ENCODE measurements at places on chromosomes 16 and 17.

DNA sequence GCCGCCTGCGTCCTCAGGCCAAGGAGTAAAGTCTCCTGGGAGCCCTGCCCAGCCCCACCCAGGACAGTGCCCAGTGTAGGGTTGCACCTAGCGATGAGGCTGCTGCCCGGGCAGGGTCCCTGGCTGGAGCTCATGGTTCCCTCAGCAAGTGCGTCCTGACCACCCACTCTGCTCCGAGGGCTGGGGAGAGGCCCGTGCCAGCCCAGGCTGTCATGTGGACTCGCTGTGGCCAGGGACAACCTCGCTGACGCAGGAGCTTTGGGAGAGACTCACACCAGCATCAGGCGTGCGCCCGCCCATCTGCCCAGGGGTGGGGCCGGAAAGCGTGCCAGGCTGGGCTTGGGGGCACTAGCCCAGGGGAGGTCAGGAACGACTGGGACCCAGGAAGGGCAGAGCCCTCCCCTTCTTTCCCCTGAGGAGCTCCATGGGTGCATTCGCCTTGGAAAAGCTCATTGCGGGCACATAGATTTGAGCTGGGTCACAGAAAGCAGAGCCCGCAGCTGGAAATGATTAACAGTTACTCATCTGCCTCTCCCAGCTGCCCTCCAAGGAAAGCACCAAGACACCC is 19.7 kb downstream of the DPEP1 start:
- peak; percentile 59 for DNase-seq

DNA sequence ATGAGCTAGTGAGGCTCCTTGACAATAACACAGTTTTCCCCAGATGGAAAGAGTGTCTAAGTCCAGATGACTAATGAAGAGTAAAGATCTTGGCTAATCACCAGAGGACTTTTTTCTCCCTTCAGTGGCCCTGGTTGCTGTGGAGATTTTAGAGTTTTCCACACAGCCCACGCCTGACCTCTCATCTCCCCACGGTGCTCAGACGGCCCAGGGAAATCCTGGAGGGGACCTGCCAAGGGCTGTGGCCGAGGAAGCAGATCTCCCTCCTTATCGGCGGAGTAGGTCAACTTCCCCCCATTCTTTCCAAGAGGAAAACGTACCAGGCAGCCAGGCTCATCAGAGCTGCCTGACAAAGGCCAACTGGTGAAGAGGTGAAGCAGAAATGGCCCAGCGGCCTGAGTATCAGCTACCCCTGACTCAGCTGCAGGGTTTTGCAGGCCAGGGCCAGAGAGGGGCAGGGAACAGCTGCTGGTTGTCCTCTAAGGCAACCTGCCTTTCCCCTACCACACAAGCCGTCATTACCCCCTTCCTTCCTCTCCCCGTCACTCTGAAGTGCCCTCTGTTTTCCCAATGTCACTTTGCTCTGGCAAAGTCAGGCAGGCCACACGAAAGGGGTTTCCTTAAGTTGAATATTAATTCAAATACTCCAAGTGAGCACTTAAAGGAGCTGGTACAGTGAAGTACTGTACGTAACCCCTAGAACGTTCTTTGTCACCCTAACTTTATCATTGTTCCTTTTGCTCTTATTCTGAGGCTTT is 140.2 kb upstream of the ADAMTS18 start:
- DNase-seq, result peak; percentile 66

GRCh38 chr17:81371910-81372760 is 23.1 kb upstream of the BAHCC1 start:
- DNase-seq, result peak; percentile 50

DNA sequence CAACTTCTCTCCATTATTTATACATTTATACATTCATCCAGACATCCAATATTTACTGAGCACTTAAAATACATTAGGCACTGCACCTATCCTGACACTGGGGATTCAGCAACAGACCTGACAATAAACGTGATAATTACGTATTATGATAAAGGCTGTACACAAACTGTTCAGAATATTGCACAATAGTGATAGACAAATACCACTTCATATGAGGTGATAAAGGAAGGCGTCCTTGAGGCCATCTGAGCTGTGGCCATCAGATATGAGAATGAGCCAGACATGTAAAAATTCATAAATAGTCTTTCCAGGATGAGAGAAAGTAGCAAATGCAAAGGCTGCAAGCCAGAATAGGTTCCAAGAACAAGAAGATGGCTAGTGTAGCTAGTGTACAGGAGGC is 8.6 kb downstream of the USP32 start:
- DNase-seq, result no peak

- no peak for DNase-seq
Observed at GRCh38 chr16:67697422-67698185, 21.5 kb downstream of the GFOD2 start.

DNA sequence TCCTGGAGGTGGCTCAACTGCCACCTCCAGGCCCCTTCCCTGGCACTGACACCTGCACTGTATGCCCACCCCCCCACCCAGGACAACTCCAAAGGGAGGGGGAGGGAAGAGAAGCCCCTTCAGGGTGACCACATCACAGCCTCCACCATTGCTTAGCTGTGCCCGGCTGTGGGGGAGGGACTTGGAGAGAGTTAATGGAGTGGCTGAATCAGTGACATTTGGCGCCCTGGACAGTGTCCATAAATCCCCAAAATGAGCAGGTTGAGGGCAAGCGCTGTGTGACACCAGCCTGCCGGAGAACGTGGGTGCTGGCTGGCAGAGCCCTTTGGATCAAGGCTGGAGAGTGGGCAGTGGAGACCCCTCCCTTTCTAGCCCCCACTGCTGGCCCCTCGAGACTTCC is 883 bp downstream of the USH1G start:
- no peak for DNase-seq

DNA sequence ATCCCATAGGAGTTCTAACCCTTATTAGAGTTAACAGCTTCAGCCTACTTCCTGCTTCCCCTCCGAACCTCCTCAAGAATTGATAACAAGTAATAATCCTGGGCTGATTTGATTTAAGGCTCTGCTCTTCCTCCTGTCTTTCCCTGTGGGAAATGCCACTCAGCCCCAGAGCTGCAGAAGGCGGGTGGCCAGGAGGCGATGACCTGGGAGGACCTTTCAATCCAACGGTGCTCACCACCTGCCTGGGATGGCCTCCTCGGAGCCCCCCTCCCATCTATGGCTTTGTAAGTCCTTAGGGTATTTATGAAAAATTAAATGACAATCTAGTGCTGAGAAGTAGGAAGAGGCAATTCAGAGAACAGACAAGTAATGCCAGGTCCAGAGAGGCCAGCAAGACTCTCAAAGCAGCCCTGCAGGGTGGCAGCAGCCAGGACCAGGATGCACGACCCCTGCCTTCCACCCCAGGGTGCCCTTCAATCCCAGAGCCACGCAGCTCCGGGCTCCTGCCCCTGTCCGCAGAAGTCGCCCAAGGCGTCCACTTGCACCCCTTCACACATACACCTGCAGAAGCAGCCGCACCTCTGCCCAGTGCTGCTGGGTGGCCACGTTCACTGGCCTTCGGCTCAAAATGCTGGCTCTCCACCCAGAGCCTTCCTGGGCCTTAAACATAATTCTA is 34.3 kb downstream of the ABR start:
- no peak for DNase-seq

DNA sequence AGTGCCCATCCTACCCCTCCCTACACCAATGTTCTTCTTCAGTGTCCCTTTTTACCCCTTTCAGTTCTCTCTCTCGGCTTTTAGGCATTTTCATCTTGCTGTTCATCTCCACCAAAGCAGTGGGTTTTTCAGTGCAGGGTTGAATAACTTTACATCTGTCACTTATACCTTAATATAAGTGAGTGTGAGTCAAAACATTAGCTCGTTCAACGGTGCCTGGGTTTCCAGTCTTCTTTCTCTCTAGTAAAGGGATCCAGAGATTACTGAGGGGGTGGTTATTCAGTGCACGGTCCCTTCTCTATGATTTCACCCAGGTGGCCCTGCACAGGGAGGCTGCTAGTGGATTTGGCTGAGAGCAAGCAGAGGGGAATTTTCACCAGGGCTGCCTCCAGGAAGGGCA is 210.6 kb upstream of the CDH5 start:
- DNase-seq, result no peak

DNA sequence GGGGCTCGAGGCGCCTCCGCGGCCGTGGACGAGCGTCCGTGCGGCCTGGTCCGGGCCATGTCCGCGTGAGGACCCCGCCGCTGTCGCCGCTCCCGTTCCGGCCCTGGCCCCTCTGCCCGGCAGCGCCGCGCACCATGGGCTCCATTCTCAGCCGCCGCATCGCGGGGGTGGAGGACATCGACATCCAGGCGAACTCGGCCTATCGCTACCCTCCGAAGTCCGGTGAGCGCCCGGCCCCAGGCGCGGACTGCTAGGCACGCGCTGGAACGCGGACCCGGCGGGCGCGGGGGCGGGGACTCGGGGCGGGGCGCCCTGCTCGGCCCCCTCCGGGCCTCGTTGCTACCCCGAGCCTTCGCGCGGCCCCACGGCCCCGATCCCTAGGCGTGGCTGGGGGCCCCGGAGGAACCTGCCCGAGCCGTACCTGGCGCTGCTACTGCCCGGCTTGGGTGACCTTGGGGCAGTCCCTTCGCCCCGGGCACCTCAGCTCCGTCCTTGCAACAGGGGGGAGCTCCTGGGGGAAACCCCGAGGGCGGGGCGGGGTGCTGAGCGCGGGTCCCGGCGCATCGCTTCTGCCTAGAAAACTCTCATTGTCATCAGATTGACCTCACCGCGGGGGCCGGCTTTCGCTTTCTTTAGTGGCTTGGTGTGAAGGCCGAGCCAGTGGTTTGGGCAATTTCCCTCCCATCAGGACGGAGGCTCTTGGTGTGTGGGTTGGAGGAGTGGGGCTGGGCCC is 367 bp downstream of the MGRN1 start:
- DNase-seq, result peak; percentile 66

DNA sequence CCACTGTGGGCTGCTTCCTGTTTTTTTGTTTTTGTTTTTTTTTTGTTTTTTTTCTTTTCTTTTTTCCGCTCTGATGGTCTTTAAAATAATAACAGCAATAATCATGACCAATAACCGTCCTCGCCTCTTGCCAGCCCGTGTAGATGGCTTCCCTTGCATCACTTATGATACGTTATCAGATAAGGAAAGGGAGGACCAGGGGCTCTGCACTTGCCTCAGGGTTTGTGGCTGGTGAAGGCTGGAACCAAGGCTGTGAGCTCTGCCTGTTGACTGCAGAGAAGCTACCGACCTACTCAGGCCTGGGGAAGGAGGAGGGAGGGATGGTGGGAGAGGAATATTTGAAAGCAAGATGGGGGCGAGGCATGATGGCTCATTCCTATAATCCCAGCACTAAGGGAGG is 114.0 kb upstream of the SDK2 start:
- no peak for DNase-seq

DNA sequence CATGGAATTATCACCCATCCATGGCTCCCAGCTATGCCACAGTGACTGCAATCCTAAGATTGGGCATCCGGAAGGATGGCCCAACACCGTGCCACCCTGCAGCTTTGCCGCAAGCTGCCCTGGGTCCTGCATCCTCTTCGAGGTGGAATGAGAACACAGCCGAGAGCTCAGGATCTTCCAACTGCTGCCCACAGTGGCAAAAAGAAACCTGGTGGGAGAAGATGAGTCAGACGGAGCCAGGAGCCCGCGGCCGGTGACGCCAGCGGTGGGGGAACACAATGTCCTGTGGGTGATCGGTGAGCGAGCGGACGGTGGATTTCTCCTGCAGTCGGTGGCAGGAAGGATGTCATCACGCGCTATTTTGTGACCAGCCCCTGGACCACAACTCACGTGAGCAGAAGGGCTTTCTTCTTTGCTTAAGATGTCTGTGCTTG is 20.1 kb downstream of the CD7 start:
- peak; percentile 56 for DNase-seq

- DNase-seq, result no peak
Observed at GRCh38 chr17:1447052-1447451, 9.0 kb downstream of the CRK start.

GRCh38 chr16:89442588-89442987 is 47.8 kb downstream of the ANKRD11 start:
- DNase-seq, result no peak

DNA sequence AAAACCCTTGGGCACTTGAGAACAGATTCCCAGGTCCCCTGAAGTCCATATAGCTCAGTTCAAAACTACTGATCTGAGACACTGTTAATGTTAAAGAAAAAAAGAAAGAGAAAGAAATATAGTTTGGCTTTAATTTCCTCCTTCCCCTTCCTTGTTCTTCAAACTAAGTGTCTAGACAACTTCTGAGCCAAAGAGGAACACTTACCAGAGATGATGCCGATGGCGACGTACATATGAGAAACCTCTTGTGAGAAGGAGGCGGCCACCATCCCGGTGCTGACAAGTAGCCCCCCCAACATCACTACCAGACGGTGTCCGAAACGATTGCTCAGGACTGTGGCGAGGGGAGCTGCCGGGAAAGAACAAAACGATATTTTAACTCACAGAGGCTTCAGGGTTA is 17.2 kb downstream of the SLC16A6 start:
- no peak for DNase-seq

- DNase-seq, result peak; percentile 21
Observed at GRCh38 chr17:50329716-50330115, 16.2 kb upstream of the XYLT2 start.

- peak; percentile 81 for DNase-seq
Observed at GRCh38 chr17:69246726-69247375, 18.2 kb upstream of the ABCA10 start.

DNA sequence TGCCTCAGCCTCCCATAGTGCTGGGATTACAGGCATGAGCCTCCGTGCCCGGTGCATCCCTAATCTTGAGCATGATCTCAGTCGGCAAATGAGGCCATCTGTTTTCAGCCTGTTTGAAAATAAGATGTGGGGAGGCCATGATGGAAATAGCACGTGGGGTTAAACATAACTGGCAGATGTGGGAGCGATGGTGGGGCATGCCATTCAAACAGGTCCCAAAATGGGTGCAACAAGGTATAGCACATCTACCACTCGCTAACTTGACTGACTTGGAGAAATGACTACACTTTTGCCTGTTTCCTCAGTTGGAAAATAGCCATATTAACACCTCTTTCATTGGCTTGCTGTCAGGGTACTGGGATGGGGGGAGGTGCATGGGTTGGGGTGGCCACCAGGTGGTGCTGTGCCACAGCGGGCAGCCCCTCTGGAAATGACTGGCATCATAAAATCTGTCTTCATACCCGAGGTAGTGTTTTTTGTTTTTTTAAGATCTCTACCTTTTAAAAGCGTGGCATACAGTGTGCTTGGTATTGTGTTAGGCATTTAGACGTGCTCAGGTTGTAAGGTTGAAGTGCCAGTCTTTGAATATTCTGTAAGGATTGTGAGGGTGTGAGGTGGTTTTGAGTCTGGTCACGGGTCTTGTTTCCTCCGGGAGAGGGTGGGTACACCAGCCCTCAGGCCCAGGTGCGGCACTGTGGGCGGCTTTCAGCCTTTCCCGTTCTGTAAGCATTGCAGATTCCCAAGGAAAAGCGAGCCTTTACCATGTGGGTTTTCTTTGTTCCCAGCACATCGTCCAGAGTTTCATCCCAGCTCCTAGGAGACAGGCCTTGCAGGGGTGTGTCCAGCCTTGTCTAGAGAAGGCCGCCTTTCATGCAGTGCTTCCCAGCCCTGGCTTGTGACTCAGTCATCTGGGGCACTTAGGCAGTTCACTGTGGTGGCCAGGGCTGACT is 2.9 kb upstream of the TTYH2 start:
- peak; percentile 65 for DNase-seq

Measured in fibroblast of the aortic adventitia (primary cell).